ENCODE measurements at places on chromosomes 7 and 10.

GRCh38 chr7:108014747-108015682 is 12.1 kb upstream of the LAMB1 start:
- DNase-seq: no peak

GRCh38 chr7:156897673-156898072 is 4.7 kb upstream of the LMBR1 start:
- no peak for DNase-seq

- no peak for DNase-seq
Measured at GRCh38 chr7:13017333-13017857, 330.0 kb downstream of the ARL4A start.

- DNase-seq: no peak
Measured at GRCh38 chr7:50565977-50566376, 772 bp upstream of the DDC start.

GRCh38 chr10:59805014-59805413 is 51.8 kb upstream of the MRLN start:
- DNase-seq: no peak
